ENCODE measurements at places on chromosomes 4 and X. TPM values are rescaled to one million over a fixed set of nuclear protein-coding genes. Genes with fewer than 3 reads are reported as not detected.

The IBSP gene
- 15.6 TPM for total RNA-seq

The LAP3 gene
- 137 TPM for total RNA-seq

The TMEM271 gene
- not detected for total RNA-seq

The UGT2B7 gene
- total RNA-seq = not detected

The FHDC1 gene
- 0.36 TPM for total RNA-seq

The UGDH gene
- total RNA-seq = 277 TPM

The NONO gene
- 443 TPM for total RNA-seq

The TLL1 gene
- 0.36 TPM for total RNA-seq

GRCh38 chrX:135985157-135985972 lies at the start of gene SLC9A6:
SLC9A6 (plus strand) TSS chrX:135985435; CDS start chrX:135985659, 224 bp downstream.
- DNase-seq = peak; percentile 82
- no peaks in the 10 kb centered on the region for H3K36me3 ChIP-seq
- H3K27ac ChIP-seq = peak within 1 kb of the TSS; percentile 15
- no peaks in the 10 kb centered on the region for H3K27me3 ChIP-seq
- peak within 1 kb of the TSS; percentile 81 for H3K4me3 ChIP-seq
- H3K4me1 ChIP-seq = no peaks in the 10 kb centered on the region

DNA sequence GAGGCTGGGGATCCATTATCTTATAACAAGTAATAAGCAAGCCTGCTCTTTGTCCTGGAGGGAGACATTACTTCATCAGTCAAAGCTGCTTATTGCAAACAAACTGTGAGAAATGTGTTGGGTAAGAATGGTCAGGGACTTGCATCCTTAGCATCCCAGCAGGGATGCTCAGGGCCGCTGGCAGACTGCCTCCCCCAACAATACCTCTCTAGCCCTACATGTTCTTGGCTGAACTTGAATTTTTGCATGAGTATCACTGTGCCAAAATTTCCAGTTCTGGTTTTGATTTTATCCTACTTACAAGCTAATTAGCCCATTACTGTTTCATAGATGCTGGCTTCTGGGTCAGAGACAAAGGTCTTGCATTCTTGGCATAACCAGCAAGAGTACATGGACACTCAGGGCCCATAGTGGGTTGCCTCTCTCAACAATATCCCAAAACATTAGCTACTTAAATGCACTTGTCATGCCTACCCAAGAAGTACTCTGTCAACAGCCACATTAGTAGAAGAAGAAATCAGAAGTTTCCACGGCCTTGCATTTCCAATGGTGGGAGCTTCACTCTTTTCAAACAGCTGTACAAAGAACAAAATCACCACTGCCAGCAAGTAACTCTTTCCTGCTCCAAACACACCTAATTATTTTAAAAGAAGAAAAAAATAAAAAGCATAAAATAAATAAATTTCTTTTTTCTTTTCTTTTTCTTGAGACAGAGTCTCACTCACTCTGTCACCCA lies 41.9 kb upstream of the NEUROG2 start:
- no peaks in the 10 kb centered on the region for H3K36me3 ChIP-seq
- peaks cover 9% of the 10 kb centered on the region for H3K4me1 ChIP-seq
- no peak overlapping the region for H3K27ac ChIP-seq
- H3K27me3 ChIP-seq = no peaks in the 10 kb centered on the region
- no peak for DNase-seq

DNA sequence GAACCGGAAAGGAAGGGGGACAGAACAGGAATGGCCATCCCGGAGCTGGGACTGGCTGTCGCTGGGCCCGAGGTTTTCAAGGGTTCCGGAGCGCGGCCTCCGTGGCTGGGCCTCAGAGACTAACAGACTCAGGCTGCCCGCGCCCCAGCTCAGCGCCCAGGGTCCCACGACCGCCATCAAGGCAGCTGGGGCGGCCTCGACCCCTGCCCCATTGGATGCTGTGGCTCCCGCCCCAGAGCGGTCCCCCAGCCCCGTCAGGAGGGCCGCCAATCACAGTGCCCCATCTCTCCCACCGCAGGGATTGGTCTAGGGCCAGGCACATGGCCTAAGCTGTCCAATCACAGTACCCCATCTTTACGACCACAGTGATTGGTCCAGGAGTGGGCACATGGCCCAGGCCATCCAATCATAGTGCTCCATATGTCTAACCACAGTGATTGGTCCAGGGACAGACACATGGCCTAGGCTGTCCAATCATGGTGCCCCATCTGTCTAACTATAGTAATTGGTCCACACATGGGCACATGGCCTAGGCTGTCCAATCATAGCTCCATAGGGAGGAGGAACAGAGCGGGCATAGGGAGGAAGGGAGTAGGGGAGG lies 105.3 kb upstream of the NKX1-1 start:
- no peak overlapping the region for H3K27ac ChIP-seq
- no peaks in the 10 kb centered on the region for H3K36me3 ChIP-seq
- no peak for DNase-seq
- H3K4me3 ChIP-seq = no peak overlapping the region

DNA sequence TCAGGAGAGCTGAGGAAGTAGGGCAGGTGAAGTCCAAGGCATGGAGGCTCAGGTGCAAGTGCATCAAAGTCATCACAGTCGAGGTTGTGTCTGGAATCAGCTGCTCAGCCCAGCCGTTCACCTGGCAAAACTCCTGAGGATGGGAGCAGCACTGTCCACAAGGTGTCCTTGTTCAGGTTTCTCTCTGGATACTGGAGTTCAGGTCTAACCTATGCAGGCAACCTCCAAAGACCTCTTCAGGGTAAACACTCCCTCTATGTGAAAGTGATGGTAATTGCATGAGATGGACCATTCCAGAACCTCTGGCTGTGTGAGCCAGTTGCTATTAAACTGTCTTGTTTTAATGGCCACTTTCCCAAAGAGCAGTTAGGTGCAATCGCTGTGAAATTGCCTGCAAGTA lies 120.2 kb upstream of the PSAPL1 start:
- H3K36me3 ChIP-seq = no peaks in the 10 kb centered on the region
- no peak overlapping the region for H3K27ac ChIP-seq
- peaks cover 9% of the 10 kb centered on the region for H3K4me1 ChIP-seq
- no peak overlapping the region for H3K4me3 ChIP-seq

- H3K4me1 ChIP-seq = no peaks in the 10 kb centered on the region
- no peak overlapping the region for H3K4me3 ChIP-seq
- H3K27me3 ChIP-seq = no peaks in the 10 kb centered on the region
Measured at GRCh38 chr4:114659386-114660008, 60.9 kb downstream of the UGT8 start.

DNA sequence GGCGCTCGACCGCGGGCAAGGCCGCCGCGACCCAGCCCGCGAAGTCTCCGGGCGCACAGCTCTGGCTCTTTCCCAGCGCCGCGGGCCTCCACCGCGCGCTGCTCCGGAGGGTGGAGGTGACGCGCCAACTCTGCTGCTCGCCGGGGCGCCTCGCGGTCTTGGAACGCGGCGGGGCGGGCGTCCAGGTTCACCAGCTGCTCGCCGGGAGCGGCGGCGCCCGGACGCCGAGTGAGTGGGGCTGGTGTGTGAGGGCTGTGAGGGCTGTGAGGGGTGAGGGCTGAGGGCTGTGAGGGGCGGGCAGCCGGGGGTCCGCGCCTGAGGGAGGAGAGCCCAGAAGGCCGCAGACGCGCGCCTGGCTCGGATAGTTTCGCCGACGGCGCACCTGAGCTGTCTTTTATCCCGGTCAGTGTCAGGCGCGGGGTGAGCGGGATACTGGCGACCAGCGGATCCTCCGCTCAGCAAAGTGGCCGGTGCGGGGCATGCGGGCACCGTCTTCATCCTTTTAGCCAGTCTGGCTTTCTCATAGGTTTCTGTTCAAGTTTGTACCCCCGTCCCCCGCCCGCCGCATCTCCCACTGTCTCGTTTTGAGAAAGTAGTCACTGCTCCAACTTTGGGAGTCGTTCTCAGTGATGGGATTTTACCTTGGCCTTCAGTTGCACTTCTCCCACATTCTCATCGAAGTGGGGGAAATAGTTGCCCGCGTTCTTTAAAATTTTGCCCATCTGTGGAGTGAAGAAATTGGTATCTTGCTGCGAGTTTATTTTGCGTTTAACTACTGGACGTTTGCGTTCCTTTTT lies 586 bp downstream of the HERC5 start:
- no peaks in the 10 kb centered on the region for H3K36me3 ChIP-seq
- peaks cover 35% of the 10 kb centered on the region for H3K27me3 ChIP-seq
- peak overlapping the region; percentile 76 for H3K4me3 ChIP-seq
- H3K27ac ChIP-seq = no peak overlapping the region

GRCh38 chr4:143341186-143341755 lies 4.6 kb downstream of the GAB1 start:
- no peaks in the 10 kb centered on the region for H3K27me3 ChIP-seq
- H3K4me1 ChIP-seq = peaks cover 11% of the 10 kb centered on the region
- no peak overlapping the region for H3K4me3 ChIP-seq
- no peaks in the 10 kb centered on the region for H3K36me3 ChIP-seq
- DNase-seq = no peak

DNA sequence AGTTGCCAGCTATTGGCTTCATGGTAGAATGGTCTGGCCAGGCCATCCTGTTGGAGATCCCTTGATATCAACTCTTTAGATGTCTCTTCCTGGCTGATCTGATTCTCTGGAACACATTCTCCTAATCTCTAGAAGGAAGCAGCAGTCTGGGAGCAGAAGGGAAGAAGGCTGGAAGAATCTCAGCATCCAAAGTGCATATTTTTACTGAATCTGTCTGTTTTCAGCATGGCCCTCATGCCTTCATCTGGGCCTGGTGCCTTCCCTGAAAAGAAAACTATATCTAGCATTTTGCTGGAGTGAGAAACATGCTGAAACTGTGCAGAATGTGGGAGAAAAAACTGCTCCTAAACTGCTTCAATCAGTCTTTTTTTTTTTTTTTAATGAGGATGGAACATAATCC lies 148.7 kb downstream of the REPS2 start:
- H3K36me3 ChIP-seq = no peaks in the 10 kb centered on the region
- no peak overlapping the region for H3K4me3 ChIP-seq
- H3K27me3 ChIP-seq = peaks cover 11% of the 10 kb centered on the region
- H3K27ac ChIP-seq = no peak overlapping the region
- no peak for DNase-seq

DNA sequence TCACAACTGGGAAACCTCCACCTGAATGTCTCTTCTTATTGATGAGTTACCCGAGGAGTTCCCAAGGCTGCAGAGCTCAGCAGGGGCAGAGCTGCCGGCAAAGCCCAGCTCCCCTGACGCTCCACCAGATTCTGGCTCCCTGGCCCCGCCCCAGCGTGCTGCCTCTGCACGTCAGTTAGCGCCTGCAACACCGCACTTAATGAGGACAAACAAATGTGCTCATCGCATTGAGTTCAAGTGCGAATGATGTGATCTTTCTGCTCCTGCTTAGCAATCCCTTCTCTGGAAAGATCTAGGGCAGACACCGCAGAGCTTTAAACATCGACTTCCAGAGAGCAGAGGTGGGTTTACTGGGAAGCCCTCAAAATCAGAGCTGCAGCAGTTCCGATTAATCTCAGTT lies 55.5 kb upstream of the FBXW7 start:
- no peak overlapping the region for H3K27ac ChIP-seq
- peaks cover 19% of the 10 kb centered on the region for H3K4me1 ChIP-seq
- peak overlapping the region; percentile 48 for H3K4me3 ChIP-seq
- DNase-seq = no peak

DNA sequence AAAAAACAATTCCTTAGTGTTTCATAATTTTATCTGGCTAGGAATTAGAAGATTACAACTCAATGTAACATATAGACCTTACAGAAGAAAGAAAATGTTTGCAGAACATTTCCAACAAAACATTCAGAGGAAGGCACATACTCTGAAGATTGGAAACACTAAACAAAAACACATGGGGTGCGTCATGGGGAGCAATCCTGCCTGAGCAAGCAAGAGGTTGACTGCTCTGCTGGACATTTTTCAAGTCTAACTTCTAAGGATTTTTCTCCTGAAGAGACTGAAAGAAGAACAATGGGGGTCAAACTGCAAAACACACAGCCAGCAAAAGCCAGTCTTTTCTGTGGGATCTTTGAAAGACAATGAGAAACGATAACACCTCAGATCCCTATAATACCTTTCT lies 182.8 kb downstream of the GUCY2F start:
- peaks cover 28% of the 10 kb centered on the region for H3K27me3 ChIP-seq
- H3K36me3 ChIP-seq = no peaks in the 10 kb centered on the region
- H3K4me1 ChIP-seq = no peaks in the 10 kb centered on the region
- DNase-seq = no peak

DNA sequence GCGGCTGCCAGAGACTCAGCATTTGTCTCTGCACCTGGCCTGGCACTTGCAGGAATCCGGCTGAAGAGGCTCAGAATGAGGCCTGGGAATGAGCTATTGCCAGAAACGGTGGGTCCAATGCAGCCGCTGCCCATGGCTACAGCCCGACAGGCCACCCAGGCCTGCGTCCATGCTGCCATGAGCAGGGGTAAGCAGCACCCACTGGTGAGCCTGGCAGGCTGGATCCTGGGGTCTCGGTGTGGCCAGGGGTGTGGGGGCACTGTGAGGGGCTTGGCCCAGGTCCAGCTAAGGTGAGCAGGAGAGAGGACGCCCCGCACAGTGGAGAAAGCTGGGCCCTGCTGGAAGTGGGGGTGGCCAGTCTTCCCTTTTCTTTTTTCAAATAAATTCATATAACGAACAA lies 60.3 kb upstream of the MXD4 start:
- no peaks in the 10 kb centered on the region for H3K27me3 ChIP-seq
- H3K36me3 ChIP-seq = no peaks in the 10 kb centered on the region
- H3K4me3 ChIP-seq = no peak overlapping the region
- DNase-seq = no peak

- peaks cover 27% of the 10 kb centered on the region for H3K36me3 ChIP-seq
- H3K4me3 ChIP-seq = no peak overlapping the region
- peak overlapping the region; percentile 19 for H3K27ac ChIP-seq
- no peak for DNase-seq
- no peaks in the 10 kb centered on the region for H3K27me3 ChIP-seq
- no peaks in the 10 kb centered on the region for H3K4me1 ChIP-seq
Measured at GRCh38 chr4:39883646-39884045, 94.1 kb downstream of the PDS5A start.

DNA sequence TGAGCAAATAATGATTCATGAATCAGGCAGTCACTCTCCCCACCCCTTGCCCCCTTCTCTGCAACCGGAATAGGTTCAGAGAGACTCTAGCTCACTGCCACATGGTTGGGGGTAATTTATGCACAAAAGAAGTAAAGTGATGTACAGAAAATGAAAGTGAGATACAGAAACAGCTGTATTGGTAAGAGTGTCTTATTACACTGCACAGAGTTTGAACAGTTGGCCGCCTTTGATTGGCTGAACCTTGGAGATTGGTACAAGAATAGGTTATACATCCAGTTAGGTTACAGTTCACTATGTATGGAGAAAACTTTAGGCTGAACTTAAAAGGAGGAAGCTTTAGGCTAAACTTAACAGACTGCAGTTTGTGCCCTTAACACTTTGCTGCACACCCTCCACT lies 34.6 kb upstream of the DIAPH2 start:
- no peak overlapping the region for H3K27ac ChIP-seq
- H3K36me3 ChIP-seq = no peaks in the 10 kb centered on the region
- no peaks in the 10 kb centered on the region for H3K4me1 ChIP-seq
- DNase-seq = no peak

DNA sequence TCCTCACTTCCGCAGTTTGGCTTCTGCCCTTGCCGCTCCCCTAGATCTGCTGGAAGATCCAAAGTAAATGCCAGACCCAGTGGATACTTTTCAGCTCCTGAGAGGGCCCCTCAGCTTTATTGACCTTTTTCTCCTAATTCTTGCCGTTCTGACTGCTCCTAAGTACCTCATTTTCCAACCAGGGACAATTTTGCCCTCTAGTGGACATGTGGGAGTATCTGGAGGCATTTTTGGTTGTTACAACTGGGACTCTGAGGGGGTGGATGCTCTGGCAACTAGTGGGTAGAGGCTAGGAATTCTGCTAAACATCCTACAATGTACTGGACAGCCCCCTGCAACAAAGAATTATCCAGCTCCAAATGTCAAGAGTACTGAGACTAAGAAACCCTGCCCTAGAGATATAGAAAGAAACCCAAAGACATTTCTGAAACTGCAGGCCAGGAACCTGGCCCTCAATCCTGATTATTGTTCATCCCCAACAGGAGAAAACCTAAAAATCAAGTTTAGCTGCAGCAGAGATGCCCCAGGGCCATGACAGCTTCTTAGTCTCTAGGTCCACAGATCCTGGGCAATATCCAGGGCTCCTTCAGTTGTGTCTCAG lies 3.4 kb downstream of the TEX13B start:
- H3K36me3 ChIP-seq = no peaks in the 10 kb centered on the region
- no peak overlapping the region for H3K27ac ChIP-seq
